DMS153 (cell line): ENCODE measurements at places on chromosomes 12 and 14.

- no peak for DNase-seq
Observed at GRCh38 chr12:66502911-66503310, 176.0 kb downstream of the GRIP1 start.

DNA sequence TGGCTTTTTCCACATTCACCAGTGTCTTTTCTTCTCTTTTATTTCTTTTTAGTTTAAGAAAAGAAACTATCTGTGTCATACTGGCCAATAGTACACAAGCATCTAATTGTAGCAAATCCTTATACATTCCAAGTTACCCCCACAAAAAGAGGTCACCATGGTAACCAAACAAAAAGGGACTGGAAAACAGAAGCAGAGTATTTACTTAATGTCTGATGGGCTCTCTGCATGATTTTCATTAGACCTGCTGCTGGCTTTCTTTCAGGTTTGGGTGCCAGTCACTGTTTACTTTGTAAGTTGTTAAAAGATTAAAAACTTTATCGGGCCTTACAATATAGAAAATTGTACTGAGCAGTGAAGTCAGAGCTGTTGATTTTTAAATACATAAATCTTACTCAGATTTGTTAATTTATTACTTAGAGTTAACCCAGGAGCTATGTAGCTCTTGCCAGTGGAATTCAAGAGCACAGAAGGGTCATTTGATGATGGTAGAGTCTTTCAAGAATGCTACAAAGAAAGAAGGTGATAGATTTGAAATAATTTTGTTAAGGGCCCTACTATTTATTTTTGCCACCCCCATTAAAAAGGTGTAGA, 123.9 kb downstream of the BRMS1L start:
- peak; percentile 78 for DNase-seq

- no peak for DNase-seq
Observed at GRCh38 chr14:32950584-32950983, 11.9 kb downstream of the NPAS3 start.

- DNase-seq = no peak
Observed at GRCh38 chr14:32064931-32065330, 12.2 kb upstream of the ARHGAP5 start.

DNA sequence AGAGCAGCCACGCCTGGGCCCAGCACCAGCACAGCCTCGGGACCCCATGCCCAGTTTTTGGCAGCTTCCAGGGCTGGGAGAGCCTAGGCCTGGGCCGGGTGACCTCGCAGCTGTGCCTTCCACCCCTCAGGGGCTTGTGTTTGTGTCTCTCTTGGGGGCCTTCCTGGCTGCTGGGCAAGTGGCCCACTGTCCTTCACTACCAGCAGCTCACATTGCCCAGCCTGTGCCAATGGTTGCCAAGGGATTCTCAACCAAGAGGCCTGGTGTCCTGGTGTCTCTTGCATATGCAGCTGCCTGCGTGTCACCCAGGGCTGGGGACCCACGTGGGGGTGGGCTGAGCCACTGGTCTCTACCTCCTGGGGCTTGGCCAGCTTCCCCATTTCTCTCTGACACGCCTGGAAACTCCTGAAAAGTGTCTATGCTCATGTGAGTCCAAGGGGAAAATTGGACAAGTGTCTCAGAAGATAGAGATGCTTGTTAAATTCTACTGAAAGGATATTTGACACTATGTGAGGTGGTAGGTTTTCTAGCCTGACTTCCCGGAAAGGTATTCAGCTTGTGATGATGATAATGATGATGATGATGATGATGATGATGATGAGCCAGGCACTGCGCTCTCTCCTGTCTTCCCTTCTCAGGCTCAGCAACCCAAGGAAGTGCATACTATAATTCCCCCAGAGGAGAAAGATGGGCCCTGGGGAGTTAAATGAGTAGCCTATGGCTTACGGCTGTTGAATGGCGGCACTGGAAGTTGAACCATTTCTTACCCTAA, 48.8 kb upstream of the ESRRB start:
- DNase-seq = no peak

- no peak for DNase-seq
Observed at GRCh38 chr12:87305481-87305880, 723.7 kb downstream of the C12orf50 start.

DNA sequence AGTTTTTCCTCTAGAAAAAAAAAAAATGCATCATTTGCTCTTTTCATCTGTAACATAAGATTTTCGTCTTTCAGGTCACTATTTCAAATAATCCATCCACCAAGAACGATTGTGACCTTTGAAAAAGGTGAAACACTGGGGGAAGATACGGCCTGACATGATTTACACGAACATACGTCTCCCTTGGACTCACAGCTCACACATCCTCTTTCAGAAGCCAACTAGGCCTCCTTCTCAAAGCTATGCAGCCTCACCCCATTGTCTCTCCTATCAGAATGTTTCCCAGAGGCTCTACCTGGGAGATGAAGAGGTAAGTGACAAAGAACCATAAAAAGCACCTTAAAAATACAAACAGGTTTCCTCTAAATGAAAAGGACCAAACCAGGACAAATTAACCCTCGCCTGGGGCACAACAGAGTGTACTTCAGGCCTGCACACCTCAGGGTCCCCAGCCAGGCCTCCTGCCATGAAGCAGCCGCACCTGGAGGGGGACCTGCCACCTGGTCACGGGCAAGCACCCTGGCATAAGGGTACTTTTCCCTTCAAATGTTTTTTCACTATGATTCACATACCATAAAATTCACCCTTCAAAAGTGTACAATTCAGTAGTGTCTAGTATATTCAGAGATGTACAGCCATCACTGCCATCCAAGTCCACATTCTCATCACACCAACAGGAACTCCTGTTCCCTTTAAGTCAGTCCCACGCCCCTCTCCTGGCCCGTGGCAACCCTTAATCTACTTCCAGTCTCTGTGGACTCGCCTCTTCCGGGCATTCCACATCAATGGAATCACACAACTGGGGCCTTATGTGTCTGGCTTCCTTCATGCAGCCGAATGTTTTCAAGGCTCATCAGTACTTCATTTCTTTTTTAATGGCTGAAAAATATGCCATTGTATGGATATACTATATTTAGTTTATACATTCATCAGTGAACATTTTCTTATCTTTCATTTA, 5.4 kb downstream of the SLC15A4 start:
- DNase-seq = no peak

DNA sequence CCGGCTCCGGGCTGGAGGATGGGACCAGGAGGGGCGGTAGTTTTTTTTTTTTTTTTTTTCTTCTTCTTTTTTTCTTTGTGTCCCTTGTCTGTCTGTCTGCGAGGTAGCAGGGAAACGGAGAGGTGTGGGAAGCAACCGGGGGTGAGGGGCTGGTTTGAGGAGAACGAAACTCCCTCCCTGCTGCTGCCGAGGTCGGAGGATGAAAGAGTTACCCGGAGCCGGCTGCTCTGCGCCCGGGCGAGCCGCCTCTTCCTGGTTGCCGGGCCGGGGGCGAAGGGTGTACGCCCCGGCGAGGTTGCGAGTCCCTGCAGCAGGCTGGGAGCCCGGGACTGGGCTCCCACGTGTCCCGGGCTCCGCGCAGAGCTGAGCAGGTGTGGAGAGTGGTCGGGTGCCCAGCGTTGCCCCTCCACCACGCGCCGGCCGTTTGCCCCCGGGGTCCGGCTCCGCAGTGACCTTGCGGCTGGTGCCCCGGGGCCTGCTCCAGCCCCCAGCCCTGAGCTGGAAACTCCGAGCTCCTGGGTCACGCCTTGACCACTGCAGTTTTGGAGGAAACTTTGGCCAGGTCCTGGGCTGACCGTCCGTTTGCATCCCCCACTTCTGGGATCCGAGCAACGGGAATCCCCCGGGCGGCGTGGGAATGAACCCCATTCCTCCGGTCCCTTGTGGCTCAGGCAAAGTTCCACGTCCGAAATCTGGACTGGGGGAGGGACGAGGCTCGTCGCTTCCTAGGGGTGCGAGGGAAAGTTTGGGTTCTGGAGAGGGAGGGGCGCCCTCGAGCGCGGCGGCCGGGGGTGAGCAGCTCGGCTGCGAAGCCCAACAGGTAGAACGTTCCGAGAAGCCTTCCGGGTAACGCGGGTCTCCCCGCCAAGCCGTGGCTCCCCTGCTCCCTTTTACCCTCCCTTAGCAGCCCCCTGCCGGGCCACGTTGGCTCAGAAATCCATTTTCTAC, 1.3 kb downstream of the CHST11 start:
- DNase-seq = no peak

DNA sequence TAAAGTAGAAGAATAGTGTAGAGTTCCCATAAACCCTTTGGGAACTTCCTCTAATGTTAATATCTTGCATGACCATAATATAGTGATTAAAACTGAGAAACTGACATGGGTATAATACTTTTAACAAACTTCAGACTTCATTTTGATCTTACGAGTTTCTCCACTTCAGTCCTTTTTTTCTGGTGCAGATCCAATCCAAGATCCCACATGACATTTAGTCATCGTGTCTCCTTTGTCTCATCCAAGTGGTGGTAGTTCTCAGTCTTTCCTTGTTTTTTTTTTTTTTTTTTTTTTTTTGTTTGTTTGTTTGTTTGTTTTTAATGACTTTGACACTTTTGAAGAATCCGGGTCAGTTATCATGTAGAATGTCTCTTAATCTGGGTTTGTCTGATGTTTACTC, 179.2 kb downstream of the CACNA1C start:
- DNase-seq = no peak

- no peak for DNase-seq
Observed at GRCh38 chr12:66633676-66634075, 45.2 kb downstream of the GRIP1 start.
